Calu3 (cell line): ENCODE measurements at places on chromosomes 5 and 9. TPM values are rescaled to one million over a fixed set of nuclear protein-coding genes. Genes with fewer than 3 reads are reported as not detected.
A peak's percentile ranks its signal among the peaks of the same experiment; 100 is the strongest.

DNA sequence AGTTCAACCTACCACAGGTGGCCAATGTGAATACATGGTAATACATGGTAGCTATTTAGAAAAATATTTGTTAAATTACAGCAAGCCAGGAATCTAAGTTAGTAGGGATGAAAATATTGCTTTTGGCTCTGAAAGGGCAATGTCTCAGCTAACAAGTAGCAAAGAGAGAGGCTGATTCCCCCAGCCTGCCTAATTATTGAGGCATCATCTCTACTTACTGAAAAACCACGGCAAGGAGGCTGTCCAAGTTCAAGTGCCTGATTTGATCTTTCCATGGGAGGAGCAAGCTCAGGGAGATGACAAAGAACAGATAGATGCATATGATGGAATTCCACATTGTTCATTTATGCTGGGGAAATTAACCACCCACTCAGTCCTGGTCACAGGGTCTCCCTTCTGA lies 28.7 kb upstream of the UBTD2 start:
- H3K4me1 ChIP-seq = peaks cover 13% of the 10 kb centered on the region
- no peak overlapping the region for H3K4me3 ChIP-seq
- no peaks in the 10 kb centered on the region for H3K27me3 ChIP-seq
- H3K27ac ChIP-seq = no peak overlapping the region
- no peak for DNase-seq
- H3K36me3 ChIP-seq = no peaks in the 10 kb centered on the region

- H3K4me1 ChIP-seq = no peaks in the 10 kb centered on the region
- no peaks in the 10 kb centered on the region for H3K27me3 ChIP-seq
- DNase-seq = no peak
- no peaks in the 10 kb centered on the region for H3K36me3 ChIP-seq
- no peak overlapping the region for H3K27ac ChIP-seq
These were observed 556.3 kb upstream of the RGMB start for GRCh38 chr5:98217138-98217537.

DNA sequence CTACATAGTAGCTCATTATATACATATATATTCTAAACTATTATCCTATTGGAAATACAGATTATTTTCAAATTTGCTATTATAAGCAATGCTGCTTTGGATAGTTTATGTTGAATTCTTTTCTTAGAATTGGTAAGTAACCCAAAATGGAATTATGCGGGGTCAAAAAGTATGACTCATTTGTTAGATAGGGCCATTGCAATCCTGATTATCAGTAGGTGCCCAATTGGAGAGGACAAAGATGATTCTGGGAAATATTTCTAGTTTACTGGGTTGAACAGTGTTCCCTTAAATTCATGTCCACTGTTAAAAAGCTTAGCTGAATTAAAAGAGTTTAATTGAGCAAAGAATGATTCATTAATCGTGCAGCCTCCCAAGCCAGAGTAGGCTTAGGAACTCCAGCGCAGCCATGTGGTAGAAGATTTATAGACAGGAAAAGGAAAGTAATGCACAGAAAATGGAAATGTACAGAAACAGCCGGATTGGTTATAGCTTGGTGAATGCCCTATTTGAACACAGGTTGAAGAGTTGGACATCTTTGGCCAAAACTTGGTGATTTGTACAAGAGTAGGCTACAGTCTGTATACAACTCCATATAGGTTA lies 81.8 kb downstream of the GDNF start:
- H3K4me3 ChIP-seq = no peak overlapping the region
- DNase-seq = no peak
- no peaks in the 10 kb centered on the region for H3K36me3 ChIP-seq
- H3K27me3 ChIP-seq = no peaks in the 10 kb centered on the region

DNA sequence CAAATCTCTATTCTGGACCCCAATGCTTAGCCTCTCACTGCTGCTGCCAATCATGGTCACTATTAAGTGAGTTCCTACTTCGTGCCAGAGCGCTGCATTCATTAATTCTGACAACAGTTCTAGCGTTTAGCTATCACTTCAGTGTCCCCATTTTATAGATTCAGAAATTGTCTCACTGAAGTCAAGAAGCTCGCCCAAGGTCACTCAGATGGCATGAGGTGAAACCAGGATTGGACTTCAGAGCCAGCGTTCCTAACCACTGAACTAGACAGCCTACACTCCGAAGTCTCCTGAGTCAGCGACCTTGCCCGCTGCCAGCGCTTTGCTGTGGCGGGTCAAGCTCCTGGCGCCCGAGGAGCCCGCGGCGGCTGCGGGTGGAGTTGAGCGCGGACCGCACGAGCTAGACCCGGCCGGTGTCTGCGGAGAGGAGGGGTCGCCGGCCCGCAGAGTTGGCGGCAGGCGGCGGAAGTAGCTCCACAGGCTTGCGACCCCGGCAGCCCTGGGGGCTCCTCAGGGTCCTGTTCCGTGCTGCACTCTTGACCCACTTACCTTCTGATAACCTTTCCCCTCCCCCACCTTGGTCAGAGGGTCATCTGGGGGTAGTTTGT lies 2.1 kb upstream of the GABRB2 start:
- no peak for DNase-seq
- H3K27ac ChIP-seq = no peak overlapping the region
- H3K27me3 ChIP-seq = peaks cover 52% of the 10 kb centered on the region
- peak overlapping the region; percentile 50 for H3K4me3 ChIP-seq

- H3K27me3 ChIP-seq = peaks cover 62% of the 10 kb centered on the region
- H3K4me1 ChIP-seq = no peaks in the 10 kb centered on the region
- H3K4me3 ChIP-seq = no peak overlapping the region
- DNase-seq = no peak
These were observed 6.8 kb upstream of the PAEP start for GRCh38 chr9:135554718-135555117.

DNA sequence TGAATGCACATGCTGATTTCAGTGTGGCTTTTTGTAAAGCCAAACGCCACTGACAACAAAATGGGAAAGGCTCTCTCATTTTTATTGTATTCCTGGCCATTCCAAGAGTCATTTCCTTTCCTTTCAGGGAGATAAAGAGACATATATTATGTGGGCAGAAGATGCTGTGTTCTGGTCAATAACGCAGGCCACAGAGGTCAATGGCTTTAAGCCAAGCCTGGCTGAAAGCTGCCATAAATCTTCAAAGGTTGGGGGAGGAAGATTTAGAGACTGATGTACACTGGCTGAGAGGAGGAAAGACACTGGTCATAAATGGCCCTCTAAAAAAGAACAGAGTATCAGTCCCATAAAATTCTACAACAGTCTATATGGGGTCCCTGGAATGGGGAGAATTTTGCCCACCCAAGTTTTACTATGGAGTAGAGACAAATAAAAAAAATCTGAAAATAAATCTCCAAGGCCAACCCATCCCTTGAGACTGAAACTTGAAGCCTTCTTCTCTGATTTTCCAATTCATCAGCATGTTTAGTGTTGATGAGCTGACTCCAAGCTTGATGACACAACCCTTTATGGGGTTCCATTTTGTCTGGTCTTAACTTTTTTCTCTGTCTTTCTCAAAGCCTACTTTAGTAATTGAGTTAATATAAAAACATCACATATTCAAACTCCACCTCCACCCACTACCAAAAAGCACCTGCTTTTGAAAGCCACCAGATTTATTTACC lies 152.1 kb upstream of the SLC24A2 start:
- H3K4me3 ChIP-seq = no peak overlapping the region
- H3K4me1 ChIP-seq = no peaks in the 10 kb centered on the region
- no peaks in the 10 kb centered on the region for H3K36me3 ChIP-seq
- H3K27me3 ChIP-seq = peaks cover 20% of the 10 kb centered on the region
- DNase-seq = no peak
- no peak overlapping the region for H3K27ac ChIP-seq

- no peak for DNase-seq
- H3K4me3 ChIP-seq = no peak overlapping the region
- no peaks in the 10 kb centered on the region for H3K4me1 ChIP-seq
- no peak overlapping the region for H3K27ac ChIP-seq
These were observed 37.9 kb downstream of the PLEKHG4B start for GRCh38 chr5:129820-130219.

Gene MYOZ3
- not detected in 2 replicates for total RNA-seq

- no peaks in the 10 kb centered on the region for H3K4me1 ChIP-seq
- no peak overlapping the region for H3K27ac ChIP-seq
- no peak for DNase-seq
- H3K27me3 ChIP-seq = no peaks in the 10 kb centered on the region
- no peak overlapping the region for H3K4me3 ChIP-seq
These were observed 795.0 kb downstream of the DTWD2 start for GRCh38 chr5:118193194-118193905.

Gene SPINK13
- total RNA-seq = not detected in 2 replicates

GRCh38 chr9:34428325-34428958 lies 29.9 kb downstream of the FAM219A start:
- no peak overlapping the region for H3K4me3 ChIP-seq
- H3K36me3 ChIP-seq = no peaks in the 10 kb centered on the region

DNA sequence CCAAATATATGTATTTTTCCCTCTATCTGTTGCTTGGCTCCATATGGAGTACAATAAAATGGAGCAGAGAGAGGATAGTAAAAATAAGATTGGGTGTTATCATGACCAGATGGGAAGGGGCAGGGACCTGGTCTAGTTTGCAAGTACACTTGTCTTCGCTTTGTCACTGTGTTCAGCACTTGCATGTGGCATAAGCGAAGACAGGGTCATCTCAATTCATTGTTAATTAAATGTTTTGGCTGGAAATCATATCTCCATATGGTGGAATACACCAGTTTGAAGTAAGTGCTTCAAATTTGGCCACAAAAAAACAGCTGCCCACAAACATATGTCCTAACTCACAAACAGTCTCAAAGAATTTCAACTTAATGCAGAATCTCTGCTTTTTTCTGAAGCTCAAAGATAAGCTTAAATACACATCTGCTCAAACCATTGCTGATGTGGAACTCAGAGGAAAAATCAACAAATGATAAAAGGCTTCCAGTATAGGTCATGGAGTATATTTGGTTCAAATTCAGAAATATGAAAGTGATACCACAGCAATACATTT lies 865.4 kb downstream of the TLE4 start:
- H3K27me3 ChIP-seq = no peaks in the 10 kb centered on the region
- no peaks in the 10 kb centered on the region for H3K36me3 ChIP-seq
- no peak overlapping the region for H3K27ac ChIP-seq
- DNase-seq = no peak
- no peaks in the 10 kb centered on the region for H3K4me1 ChIP-seq
- no peak overlapping the region for H3K4me3 ChIP-seq

GRCh38 chr9:27800159-27800558 lies 226.9 kb upstream of the C9orf72 start:
- H3K27me3 ChIP-seq = no peaks in the 10 kb centered on the region
- no peak overlapping the region for H3K27ac ChIP-seq
- no peaks in the 10 kb centered on the region for H3K36me3 ChIP-seq
- no peak overlapping the region for H3K4me3 ChIP-seq
- DNase-seq = no peak
- H3K4me1 ChIP-seq = no peaks in the 10 kb centered on the region

- H3K27me3 ChIP-seq = no peaks in the 10 kb centered on the region
- H3K4me1 ChIP-seq = no peaks in the 10 kb centered on the region
- no peak overlapping the region for H3K4me3 ChIP-seq
- no peak overlapping the region for H3K27ac ChIP-seq
These were observed 44.0 kb upstream of the NCS1 start for GRCh38 chr9:130128251-130128650.

- no peaks in the 10 kb centered on the region for H3K36me3 ChIP-seq
- DNase-seq = no peak
- H3K4me1 ChIP-seq = no peaks in the 10 kb centered on the region
- no peak overlapping the region for H3K27ac ChIP-seq
- peaks cover 16% of the 10 kb centered on the region for H3K27me3 ChIP-seq
These were observed 146.6 kb downstream of the SH3GL2 start for GRCh38 chr9:17725399-17726010.

DNA sequence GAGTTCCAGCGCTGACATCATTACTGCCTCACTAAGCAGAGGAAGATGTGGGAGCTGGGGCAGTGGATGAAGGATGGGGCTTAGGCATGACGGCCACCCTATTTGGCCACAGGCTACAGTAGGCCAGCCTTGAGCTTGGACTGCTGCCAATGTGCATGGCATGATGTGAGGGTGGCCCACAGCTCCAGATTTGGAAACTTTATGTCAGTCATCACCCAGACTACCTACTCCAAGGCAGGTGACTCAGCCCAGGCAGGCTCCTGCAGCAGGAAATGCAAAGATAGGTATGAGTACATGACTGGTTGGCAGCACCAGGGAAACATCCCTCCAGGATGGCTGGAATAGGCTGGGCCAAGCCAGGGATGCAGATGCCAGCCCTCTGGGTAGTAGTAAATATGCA lies 303.6 kb downstream of the SPOCK1 start:
- H3K36me3 ChIP-seq = no peaks in the 10 kb centered on the region
- peaks cover 5% of the 10 kb centered on the region for H3K4me1 ChIP-seq
- H3K27me3 ChIP-seq = peaks cover 30% of the 10 kb centered on the region
- DNase-seq = peak; percentile 36
- no peak overlapping the region for H3K27ac ChIP-seq
